ENCODE measurements at places on chromosomes 3 and 15. TPM values are rescaled to one million over a fixed set of nuclear protein-coding genes. Genes with fewer than 3 reads are reported as not detected.

- H3K27ac ChIP-seq = no peak overlapping the region
- H3K27me3 ChIP-seq = no peaks in the 10 kb centered on the region
- no peak for DNase-seq
- peaks cover 65% of the 10 kb centered on the region for H3K36me3 ChIP-seq
- H3K4me3 ChIP-seq = no peak overlapping the region
- peaks cover 63% of the 10 kb centered on the region for H3K4me1 ChIP-seq
These were observed 191.2 kb downstream of the PLCL2 start for GRCh38 chr3:17075907-17076306.

- peaks cover 11% of the 10 kb centered on the region for H3K36me3 ChIP-seq
These were observed 25.2 kb downstream of the CCNL1 start for GRCh38 chr3:157134620-157135191.

Gene CTXND1
- total RNA-seq = not detected

Gene TTC23
- total RNA-seq = 1.2 TPM

Gene SKOR1
- total RNA-seq = 0.23 TPM

All from activated CD8-positive, alpha-beta memory T cell treated with anti-CD3 and anti-CD28 coated beads, Interleukin-2, amount 10 ng/mL, durations not matched to agents 7 days and 5 days (primary cell).